DMS79 (cell line): ENCODE measurements at places on chromosomes 3 and 15.

DNA sequence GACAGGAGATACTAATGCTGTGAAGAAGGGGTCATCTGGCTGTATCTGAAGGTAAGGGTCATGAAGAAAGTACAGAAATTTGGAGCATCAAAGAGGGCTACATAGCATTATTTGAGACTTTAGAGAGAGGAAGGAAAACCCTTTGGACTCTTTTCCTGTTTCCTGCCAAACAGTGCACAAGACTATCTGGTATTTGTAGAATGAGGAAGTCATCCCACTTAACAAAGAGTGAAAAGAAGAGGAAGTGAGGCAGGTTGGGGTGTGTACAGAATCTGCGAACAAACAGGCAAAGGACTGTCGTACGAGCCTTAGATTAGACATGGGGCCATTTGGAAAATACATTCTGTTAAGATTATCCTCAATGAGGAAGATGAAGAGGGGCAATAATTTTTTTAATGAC, 546.8 kb upstream of the EPHA6 start:
- DNase-seq: no peak

GRCh38 chr3:44031387-44032380, 210.0 kb upstream of the TOPAZ1 start:
- DNase-seq: no peak

DNA sequence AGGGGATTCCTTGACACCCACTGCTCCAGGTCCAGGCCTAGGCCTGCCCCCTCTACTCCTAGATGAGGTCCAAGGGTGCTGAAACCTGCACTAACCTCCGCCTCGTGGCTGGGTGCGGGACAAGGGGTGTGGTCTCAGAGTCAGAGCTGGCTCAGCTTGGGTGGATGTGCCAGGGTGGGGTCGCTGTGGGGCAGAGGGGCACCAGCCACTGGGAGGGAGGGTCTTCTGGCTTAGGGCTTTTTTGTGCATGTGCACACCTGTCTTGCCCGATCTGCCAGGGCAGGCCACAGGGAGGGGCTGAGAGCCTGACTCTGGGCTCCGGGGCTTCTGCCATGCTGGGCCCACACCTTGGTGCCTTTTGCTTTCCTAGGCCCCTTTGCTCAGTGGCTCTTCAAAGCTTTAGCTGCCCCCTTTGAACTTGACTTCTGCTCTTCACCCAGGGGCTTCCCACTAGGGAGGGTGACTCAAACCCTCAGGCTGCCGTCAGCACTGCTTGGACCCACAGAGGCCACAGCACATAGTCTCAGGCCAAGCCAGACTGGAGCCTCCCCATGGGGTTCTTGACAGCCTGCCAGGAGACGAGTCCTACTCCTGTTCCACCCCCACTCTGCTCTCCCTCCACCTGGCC, 73.0 kb downstream of the KLF13 start:
- no peak for DNase-seq

DNA sequence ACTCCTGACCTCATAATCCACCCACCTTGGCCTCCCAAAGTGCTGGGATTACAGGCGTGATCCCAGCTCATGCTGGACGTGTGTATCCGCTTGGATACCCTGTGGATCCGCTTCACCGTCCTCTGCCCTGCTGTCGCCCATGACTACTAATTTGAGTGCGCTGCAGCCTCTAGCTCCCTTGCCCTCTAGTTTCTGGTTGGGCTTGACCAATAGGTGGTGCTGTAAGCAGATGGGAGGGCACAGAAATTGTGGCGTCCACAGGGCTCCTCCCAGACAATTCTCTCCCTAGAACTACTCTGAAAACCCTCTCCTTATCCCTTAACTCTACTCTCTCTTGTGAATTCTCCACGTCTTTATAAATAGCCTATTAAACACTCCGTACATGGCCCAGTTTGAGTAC, 36.2 kb downstream of the ZPLD1 start:
- DNase-seq: no peak

DNA sequence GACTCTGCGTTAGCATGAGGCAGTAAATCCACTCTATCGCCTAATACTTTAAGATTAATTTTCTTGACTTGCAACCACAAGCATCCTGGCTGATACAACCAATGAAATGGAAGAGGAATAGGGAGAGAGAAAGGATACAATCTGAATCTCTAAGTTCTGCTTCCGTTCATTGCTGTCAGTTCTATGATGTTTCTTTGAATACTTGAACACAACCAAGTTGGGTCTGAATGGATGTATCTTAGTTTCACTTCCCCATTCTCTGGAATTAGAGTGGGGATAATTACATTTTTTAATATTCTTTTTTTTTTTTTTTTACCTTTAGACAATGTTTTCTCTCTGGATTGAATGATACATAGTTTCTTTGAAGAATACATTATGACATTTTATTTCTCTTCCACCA, 22.9 kb downstream of the PDE8A start:
- DNase-seq: no peak

- DNase-seq: no peak
Measured at GRCh38 chr15:43889042-43889441, 62.2 kb downstream of the WDR76 start.

GRCh38 chr3:71701251-71701762, 23.9 kb downstream of the EIF4E3 start:
- DNase-seq: no peak

GRCh38 chr3:18787441-18787840, 360.9 kb upstream of the KCNH8 start:
- DNase-seq: no peak

DNA sequence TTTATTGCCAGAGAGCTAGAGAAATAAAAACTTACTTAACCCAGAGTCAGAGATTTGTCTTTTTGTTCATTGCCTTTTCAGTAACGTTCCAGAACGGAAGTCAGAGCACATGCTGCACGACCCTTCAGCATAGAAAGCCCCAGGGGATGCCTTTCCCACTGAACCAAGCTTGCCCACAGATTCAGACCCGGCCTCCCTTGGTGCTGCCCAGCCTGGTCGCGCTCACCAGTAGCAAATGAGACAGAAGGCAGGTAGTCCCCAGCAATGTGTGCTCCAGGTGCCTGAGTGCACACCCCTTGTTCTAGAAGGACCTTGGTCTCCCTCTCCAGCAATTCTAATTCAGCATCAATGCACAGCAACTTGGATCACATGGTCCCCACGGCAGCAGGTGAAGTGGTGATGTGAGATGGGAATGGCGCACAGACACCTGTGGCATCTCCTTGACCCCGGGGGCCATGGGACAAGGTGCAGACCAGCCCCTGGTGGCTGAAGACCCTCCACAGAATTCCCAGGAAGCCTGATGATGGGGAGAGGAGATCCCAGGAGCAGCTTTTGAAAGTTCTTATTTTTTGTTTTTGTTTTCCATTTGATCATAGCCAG, 91.8 kb upstream of the IQSEC1 start:
- DNase-seq: no peak

- DNase-seq: no peak
Measured at GRCh38 chr15:60822403-60822802, 343.5 kb upstream of the ICE2 start.

- no peak for DNase-seq
Measured at GRCh38 chr3:96370637-96371036, 443.8 kb upstream of the EPHA6 start.

DNA sequence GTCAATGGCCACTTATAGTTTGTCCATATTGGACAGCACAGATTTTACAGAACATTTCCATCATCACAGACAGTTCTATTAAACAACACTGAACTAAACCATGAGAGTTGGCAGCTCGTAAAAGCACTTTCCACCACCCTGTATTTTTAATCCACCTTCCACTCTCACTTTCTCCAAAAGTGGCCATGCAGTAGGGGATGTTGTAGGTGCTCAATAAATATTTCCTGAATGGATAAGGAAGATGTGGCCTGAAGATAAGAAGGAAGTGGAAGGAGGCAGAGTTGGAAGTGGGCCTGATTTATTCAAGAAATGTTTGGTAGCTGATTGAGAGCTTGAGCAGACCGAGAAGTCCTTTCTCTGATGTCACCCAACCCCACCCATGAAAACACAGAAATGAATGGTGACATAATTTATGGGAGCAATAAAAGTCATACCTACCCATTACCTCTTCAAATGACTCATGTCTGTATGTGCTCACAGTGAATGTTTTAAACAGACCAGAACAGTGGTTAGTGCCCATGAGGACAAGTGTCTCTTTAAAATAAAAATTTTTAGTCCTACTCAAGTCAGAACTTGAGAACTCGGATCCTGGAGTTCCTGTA, 39.6 kb upstream of the CTNNB1 start:
- no peak for DNase-seq

DNA sequence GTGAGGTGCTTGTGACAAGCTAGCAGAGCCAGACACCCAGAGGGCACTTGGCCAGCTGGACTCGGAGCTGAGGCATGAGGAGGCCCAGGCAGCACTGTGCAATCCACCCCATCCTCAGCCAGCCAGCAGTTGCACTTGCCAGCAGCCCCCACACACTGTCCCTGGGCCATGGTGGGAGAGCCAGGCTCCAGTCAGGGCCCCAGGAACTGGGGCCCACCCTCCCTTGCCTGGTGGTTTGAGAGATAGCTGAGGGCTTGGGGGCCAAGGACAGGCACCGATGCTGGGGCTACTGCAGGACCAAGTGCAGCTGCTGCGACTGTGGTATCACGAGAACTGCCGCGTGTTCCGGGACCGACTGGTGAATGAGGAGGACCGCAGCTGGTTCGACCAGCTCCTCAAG, 63.5 kb downstream of the DNAH1 start:
- DNase-seq: no peak

DNA sequence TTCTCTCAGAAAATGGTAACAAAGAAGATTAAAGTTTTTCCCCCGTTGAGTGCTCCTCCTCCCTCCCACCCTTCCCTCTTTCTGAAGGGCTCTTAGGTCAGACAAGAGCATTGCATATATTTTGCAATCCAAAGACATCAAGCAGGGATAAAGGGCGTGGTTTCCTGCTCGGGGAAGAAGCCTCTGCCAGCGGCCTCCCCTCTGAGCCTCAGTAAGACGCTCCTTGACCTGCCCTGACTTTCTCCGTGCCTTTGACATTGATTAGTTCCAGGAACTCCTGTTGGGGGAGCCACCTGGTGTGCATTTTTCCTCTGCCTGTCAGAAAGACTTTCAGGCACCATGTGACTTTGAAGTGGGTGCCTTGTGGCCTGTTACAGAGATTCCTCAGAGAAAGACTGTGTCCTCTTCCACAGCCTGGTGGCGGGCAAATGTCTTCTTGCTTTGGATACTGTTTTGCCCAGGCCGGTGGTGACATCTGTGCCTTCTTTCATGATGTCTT, 87.2 kb upstream of the TBL1XR1 start:
- peak; percentile 36 for DNase-seq

GRCh38 chr15:98785807-98786621, 137.7 kb downstream of the IGF1R start:
- no peak for DNase-seq

DNA sequence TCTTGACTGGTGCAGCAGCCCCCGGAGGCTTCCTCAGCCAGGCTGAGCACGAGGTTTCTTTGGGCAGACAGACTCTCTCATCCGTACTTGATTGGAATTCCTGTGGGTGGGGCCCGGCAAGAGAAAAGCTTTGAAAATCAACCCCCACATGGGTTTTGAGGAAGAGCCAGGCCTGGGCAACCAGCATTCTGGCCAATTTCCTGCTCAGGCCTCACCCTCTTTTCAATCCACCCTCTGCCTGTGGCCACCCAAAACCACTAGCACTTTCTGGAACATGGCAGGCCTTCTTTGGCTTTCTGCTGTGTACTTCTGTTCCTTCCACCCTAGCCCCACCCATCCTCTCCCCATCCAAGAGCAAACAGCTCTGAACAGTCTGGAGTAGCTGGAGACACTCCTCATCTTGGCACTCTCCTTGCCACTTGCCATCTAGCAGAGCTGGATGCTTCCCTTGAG, 5.9 kb downstream of the MYO5C start:
- DNase-seq: no peak

DNA sequence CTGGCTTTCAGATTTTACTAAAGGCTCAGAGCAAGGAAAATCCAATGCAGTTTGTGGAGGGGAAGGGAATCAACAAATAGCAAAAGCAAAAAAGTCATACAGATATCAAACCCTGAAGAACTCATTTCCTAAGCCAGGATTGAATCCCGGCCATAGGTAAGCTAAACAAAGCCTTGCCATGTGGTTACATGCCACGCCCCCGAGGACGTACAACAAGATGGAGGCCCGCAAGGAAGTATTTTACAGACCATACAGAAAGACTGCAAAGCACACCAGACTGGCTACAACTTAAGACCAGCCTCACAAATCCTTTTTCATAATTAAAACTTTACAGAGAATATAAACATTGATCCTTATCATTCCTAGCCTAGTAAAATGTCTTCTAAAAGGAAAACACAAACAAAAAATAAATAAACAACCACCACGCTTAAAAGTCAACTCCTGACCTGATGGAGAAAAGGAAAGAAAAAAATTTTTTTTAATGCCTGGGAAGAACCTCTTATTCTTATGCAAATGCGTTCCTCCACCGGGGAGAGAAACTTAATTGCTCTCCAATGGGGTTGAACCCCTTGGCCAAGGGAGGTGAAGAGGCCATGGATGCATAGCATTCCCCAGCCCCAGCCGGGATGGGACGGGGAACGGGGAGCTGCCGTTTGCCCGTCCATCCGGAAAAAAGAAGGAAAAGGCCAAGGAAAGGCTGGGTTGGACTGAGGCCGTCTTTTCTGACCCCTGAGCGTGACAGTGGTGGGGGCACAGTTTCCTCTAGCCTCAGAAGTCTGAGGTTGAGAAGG, 39.3 kb downstream of the IL1RAP start:
- DNase-seq: no peak

- DNase-seq: no peak
Measured at GRCh38 chr3:195207731-195208130, 63.2 kb downstream of the XXYLT1 start.

- no peak for DNase-seq
Measured at GRCh38 chr3:115436767-115437301, 186.5 kb upstream of the GAP43 start.

GRCh38 chr15:67462875-67463274, 58.1 kb upstream of the C15orf61 start:
- DNase-seq: no peak

DNA sequence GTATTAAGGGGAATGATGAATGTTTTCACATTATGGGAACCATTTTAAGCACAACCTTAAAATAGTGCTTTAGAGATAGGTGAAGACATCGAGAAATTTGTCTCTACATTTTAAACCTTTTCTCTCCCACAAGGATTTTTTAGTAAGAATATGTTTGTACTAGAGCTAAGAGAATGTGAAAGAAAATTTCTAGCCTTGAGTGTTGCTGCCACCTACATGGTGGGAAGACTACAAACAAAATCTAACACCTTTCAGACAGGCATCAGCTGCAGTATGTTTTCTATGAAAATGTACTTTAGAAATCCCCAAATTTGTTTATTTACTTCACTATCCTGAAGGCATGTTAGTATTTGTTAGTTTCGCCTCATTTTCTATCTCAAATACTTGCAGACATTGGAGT, 247.4 kb downstream of the WDR72 start:
- no peak for DNase-seq
